Colonic mucosa (tissue), 4 donors: ENCODE measurements at places on chromosomes 16 and 17.

- H3K27me3 ChIP-seq: no peaks in the 10 kb centered on the region
- H3K4me3 ChIP-seq: no peak overlapping the region
- H3K27ac ChIP-seq: no peak overlapping the region
- no peaks in the 10 kb centered on the region for H3K4me1 ChIP-seq
- no peak for DNase-seq
These were observed 42.5 kb downstream of the KCNJ12 start for GRCh38 chr17:21418446-21419298.

GRCh38 chr16:63850979-63851378 is 1270.9 kb downstream of the CDH11 start:
- no peaks in the 10 kb centered on the region for H3K36me3 ChIP-seq
- no peak for DNase-seq
- H3K27me3 ChIP-seq: no peaks in the 10 kb centered on the region
- no peak overlapping the region for H3K4me3 ChIP-seq

DNA sequence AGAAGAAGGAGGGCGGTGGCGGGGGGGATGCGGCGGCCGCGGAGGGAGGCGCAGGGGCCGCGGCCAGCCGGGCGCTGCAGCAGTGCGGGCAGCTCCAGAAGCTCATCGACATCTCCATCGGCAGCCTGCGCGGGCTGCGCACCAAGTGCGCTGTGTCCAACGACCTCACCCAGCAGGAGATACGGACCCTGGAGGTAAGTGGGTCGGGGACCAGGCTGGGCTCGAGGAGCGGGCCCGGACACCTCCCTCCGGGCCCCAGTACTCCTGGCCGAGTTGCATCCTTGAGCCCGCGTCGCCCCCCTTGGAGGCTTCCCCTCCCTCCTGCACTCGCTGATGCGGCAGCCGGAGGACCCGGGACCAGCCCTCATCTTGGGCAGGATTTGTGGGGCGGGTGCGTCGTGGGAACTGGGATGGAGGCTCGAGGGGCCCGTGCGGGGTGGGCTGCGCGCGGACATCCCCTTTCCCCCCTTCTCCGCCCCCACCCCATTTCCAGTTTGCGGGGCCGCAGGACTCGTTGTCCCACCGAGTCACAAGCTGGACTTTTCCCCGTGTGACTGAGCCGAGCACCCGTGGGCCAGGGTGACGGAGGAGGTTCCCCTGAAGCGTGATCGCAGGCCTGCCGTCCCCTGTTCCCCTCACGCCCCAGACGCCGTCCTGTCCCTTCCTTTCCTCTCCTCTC is 572 bp downstream of the KSR1 start:
- H3K27ac ChIP-seq: peak overlapping the region; percentile 44
- no peaks in the 10 kb centered on the region for H3K27me3 ChIP-seq
- H3K36me3 ChIP-seq: no peaks in the 10 kb centered on the region
- no peak for DNase-seq

GRCh38 chr17:68301438-68301959 is 10.2 kb downstream of the ARSG start:
- no peaks in the 10 kb centered on the region for H3K4me1 ChIP-seq
- no peaks in the 10 kb centered on the region for H3K36me3 ChIP-seq
- no peak overlapping the region for H3K27ac ChIP-seq

- H3K4me1 ChIP-seq: peaks cover 3% of the 10 kb centered on the region
- peak overlapping the region; percentile 46 for H3K4me3 ChIP-seq
- no peaks in the 10 kb centered on the region for H3K27me3 ChIP-seq
- peak overlapping the region; percentile 77 for H3K27ac ChIP-seq
- DNase-seq: no peak
- no peaks in the 10 kb centered on the region for H3K36me3 ChIP-seq
These were observed 669 bp upstream of the DCTPP1 start for GRCh38 chr16:30430428-30430970.

DNA sequence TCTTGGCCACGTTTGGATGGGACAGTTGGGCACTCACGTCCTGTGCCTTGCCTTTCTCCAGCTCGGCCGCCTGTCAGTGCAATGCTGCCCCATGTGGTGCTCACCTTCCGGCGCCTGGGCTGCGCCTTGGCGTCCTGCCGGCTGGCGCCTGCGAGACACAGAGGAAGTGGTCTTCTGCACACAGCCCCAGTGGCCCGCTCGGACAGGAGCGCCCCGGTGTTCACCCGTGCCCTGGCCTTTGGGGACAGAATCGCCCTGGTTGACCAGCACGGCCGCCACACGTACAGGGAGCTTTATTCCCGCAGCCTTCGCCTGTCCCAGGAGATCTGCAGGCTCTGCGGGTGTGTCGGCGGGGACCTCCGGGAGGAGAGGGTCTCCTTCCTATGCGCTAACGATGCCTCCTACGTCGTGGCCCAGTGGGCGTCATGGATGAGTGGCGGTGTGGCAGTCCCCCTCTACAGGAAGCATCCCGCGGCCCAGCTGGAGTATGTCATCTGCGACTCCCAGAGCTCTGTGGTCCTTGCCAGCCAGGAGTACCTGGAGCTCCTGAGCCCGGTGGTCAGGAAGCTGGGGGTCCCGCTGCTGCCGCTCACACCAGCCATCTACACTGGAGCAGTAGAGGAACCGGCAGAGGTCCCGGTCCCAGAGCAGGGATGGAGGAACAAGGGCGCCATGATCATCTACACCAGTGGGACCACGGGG is 7.1 kb downstream of the ACSF3 start:
- no peak overlapping the region for H3K27ac ChIP-seq
- no peak for DNase-seq
- H3K4me1 ChIP-seq: peaks cover 38% of the 10 kb centered on the region
- no peak overlapping the region for H3K4me3 ChIP-seq
- no peaks in the 10 kb centered on the region for H3K36me3 ChIP-seq
